M059J (cell line): ENCODE measurements at places on chromosomes 7 and 10.

GRCh38 chr7:27157702-27158431 is 1.4 kb upstream of the HOXA7 start:
- DNase-seq: no peak

DNA sequence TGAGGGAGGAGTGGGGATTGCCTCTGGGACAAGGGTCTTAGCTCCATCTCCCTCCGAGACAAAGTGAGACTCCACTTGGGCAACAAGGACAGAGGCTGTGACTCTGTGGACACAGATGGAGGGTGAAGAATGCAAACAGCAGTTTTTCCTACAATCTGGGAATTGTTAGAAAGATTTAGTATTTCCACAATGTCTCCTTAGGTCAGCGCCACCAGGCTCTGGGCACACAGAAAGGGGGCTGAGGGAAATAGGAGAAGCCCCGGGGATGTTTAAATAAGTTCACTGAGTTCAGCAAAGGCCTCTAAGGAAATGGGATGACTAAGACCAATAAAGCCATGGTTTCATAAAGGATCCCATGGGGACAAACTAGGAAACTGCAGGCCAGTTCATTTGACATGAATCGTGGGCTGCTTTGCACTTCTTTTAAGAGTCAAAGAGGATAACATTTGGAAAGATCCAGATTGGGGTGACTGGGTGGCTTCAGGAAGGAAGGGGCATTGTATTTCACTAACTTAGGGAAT is 219.8 kb upstream of the GLI3 start:
- peak; percentile 32 for DNase-seq

- no peak for DNase-seq
These were observed 65.3 kb upstream of the AQP1 start for GRCh38 chr7:30846378-30846777.

GRCh38 chr7:42076870-42077269 is 160.1 kb downstream of the GLI3 start:
- no peak for DNase-seq

DNA sequence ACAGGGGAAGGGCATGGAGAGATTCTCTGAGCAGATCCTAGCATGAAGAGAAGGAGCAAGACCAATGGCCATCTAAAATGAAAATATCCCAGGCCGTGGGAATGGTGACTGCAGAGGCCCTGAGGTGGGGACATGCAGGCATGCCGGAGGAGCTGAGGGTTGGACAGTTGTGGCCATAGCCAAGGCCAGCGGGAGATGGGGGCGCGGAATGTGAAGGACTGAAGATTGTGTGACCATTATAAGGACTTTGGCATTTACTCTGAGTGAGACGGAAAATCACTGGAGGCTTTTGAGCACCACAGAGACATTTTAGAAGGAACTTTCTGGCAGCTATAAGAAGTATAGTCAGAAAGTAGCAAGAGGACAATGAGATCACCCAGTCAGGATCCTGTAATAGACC is 341.1 kb downstream of the SFMBT2 start:
- no peak for DNase-seq

DNA sequence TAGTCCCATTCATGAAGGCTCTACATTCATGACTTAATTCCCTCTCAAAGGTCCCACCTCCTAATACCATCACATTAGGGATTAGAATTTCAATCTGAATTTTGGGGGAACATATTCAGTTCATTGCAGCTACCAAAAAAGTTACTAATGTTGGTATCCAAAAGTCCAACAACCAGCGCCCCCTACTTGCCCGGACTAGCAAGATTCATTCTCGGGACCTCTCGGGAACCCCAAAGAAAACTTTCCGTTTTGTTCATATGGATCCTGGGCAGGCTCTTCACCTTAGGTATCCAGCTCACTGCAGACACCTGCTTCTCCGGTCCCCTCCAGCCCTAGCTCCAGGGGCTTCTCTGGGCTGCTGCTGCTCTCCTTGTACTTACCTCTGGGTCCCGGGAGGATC is 8.9 kb upstream of the GRK5 start:
- no peak for DNase-seq
